Aorta (tissue), 5 donors: ENCODE measurements at places on chromosomes 12 and 14. TPM values are rescaled to one million over a fixed set of nuclear protein-coding genes. Genes with fewer than 3 reads are reported as not detected.
A peak's percentile ranks its signal among the peaks of the same experiment; 100 is the strongest.

DNA sequence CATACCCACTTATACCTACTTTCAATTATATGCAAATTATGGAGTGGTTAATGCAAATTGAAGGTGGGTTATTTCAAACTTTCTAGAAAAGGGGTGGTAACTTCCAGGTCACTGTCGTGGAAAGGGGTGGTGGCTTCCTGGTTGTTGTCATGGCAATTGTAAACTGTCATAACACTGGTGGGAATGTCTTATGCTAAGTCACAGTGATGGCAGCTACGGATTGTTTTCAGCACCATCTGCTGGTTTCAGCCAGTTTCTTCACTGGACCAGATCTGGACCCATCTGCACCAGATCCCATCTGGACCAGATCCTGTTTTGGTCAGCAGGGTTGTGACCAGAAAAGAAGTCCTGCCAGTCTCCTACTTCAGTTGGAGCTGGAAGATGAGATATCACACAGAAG, 1469.3 kb downstream of the AACS start:
- no peaks in the 10 kb centered on the region for H3K4me1 ChIP-seq
- no peak overlapping the region for H3K27ac ChIP-seq
- H3K4me3 ChIP-seq: no peak overlapping the region
- H3K36me3 ChIP-seq: no peaks in the 10 kb centered on the region
- no peak for DNase-seq

DNA sequence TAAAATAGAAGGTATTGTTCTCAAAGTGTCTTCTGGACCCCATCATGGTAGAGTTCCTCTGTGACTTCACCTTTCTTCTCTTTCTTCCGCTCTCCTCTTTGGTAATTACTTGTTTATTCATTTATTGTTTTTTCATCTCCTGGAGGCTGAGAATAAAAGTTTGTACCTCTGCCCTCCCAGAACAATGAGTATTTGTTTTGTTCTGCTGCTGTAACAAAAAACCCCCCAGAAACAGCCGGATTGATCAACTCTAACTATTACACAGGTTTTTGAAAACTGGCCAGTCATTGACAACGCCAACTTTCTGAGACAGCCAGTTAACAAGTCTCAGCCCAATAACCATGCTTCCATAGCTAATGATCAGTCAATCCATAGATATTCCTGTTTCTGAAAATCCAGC, 8.2 kb upstream of the DICER1 start:
- no peak overlapping the region for H3K4me3 ChIP-seq
- no peaks in the 10 kb centered on the region for H3K27me3 ChIP-seq
- H3K27ac ChIP-seq: no peak overlapping the region
- no peak for DNase-seq
- H3K36me3 ChIP-seq: no peaks in the 10 kb centered on the region

GRCh38 chr12:113231235-113232088, 10.2 kb downstream of the TPCN1 start:
- H3K4me3 ChIP-seq: no peak overlapping the region
- no peak for DNase-seq
- no peaks in the 10 kb centered on the region for H3K36me3 ChIP-seq
- no peaks in the 10 kb centered on the region for H3K27me3 ChIP-seq
- H3K27ac ChIP-seq: peak overlapping the region; percentile 16

DNA sequence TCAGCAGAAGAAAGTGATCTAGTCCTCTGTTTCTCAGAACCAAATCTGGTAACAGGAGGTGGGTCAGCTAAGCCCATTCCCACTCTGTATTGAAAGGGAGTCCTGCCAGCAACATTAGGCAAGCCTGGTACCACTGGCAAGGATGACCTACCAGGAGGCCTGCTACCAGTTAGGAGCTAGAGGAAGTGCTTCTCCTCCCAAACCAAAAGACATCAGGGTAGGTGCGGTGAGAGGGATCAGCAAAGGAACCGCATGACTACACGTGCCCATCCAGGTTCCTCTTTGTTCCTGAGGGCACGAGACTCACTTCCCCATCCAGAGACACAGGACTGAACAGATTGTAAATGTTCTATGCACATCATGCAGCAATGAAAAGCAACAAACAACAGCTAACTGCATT, 2.8 kb downstream of the KLRC4 start:
- no peak overlapping the region for H3K4me3 ChIP-seq
- H3K36me3 ChIP-seq: no peaks in the 10 kb centered on the region
- H3K4me1 ChIP-seq: no peaks in the 10 kb centered on the region
- DNase-seq: peak; percentile 66

CLECL1 gene
- not detected for total RNA-seq
